Omental fat pad (tissue), 4 donors: ENCODE measurements at places on chromosomes 2 and 18.

DNA sequence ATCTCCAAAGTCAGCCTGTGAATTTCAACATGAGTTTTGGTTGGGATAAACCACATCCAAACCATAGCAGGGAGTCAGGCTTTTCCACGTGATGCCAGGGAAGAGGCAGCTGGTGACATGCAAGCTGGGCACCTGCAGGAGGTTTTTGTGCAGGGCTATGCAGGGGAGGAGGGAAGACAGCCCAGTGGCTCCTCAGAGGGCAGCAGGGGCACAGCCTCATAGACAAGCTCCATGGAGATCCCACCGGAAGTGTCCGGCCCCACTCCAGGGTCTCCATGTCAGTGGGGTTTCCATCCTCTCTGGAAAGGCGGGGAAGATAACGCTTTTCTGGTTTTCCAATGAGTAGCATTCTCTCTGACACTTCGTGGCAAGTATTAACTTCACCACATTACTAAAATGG, 135.6 kb upstream of the TPO start:
- no peak for DNase-seq

GRCh38 chr2:165825041-165825440, 31.0 kb upstream of the GALNT3 start:
- DNase-seq, result no peak

DNA sequence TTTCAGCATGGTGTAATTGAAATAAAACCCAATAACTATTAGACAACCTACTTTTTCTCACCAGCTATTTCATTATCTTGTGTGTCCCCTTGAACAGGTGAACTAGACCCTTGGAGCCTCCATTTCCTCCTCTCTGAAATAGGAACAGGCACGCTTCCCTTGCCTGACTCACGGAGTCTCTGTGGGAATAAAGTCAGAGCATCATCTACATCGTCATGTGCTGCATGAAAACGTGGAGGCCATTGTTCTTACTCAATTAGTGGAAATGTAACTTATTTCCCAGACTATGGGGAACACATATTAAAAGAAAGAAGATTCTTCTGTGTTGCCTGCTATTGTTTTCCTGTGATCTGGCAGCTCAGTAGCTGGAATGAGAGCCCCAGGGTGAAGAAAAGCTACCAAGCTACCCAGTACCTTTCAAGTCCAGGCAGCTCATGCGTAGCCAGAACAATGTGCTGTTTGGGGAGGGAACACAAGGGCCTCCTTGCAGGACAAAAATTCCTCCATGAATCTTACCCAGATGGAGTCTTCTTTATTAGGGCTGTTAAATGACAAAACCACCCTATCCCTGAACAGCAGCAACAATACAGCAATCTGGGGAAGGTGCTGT, 59.8 kb downstream of the SOX11 start:
- no peak for DNase-seq

DNA sequence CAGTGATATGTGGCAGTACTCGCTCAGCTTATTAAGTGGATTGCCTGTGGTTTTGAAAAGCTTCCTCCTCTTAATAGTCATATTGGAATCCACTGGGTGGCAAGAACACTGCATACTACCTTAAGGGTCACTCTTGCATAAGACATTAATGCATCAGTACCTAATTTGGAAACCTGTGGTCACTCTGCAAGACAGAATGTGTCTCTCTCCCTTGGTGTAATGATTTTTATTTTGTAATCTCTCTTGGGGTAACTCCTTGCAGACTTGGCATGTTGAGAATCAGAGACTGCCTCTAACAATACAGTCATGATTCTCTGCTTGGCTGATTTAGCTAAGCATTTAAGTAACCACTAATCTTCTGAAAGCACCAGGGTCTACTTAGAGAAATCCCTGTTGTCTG, 33.0 kb upstream of the IER3IP1 start:
- no peak for DNase-seq
